ENCODE measurements at places on chromosomes 16 and 17.

- peak; percentile 92 for DNase-seq
Observed at GRCh38 chr17:75878174-75878998, at the start of gene TRIM47. TRIM47 (minus strand) TSS chr17:75878581; CDS start chr17:75878548, 33 bp downstream.

GRCh38 chr16:87274794-87275193 lies 42.4 kb downstream of the C16orf95 start:
- no peak for DNase-seq

DNA sequence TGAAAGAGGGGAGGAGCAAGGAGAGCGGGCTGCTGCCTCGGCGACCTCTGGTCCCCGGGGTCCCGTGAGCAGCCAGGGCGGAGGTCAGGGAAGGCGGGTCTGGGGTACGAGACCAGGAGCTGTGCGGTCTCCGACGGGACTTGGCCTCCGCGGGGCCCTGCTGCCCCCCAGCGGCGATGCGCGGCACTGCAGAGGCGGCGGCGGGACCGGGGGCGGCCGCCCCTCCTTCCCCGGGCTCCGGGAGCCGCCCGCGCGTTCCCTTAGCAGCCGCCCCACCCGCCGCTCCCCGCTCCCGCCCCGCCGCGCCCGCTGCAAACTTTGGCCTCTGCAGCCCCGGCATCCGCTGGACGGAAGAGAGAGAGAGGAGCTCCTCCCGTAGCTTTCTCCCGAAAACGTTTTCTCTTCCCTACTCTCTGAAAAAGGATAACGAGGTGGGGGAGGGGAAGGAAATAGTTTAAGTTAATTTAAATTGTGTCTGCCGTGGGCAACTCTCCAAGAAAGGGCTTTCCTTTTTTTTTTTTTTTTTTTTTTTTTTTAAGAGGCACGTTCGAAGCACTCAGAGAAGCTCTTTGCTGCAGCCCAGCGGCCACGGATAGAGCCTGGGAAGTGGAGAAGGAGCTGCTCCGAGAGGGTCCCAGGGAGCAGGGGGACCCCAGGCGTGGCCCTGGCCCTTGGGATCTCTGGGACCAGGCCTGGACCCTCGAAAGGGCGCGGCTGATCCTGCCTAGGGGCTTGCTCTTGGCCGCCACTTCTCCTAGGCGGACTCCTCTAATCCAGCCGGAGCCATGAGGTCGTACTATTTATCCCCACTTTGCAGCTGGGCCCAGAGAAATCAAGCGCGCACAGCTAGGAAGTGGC lies 43.2 kb downstream of the C16orf82 start:
- peak; percentile 76 for DNase-seq

GRCh38 chr16:8878523-8878911 lies 3.6 kb upstream of the LITAFD start:
- no peak for DNase-seq

- no peak for DNase-seq
Observed at GRCh38 chr17:9321890-9322289, 253.7 kb downstream of the STX8 start.

DNA sequence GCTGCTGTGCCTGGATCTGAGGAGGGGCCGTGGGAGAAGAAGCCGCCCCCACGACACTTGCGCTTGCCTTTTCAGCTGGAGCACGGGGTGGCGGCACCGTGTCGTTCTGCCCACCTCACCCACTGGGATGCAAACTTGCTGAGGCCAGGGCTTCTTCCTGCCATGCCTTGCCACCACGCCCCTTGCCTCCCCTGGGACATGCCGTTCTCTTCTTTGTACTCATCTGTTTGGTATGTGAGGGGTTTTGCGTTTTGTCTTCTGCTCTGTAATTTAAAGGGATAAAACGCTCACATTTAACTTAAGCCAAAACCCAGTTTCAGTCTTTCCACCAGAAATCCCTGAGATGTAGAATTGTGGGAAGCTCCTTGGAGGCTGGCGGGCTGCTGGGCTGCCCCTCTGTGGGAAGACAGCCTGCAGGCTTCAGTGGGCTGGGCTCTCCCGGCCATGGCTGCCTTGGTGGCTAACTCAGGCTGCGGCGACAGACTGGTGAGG lies 180.2 kb downstream of the RPTOR start:
- no peak for DNase-seq

GRCh38 chr16:48321317-48322036 lies 63.7 kb downstream of the SIAH1 start:
- no peak for DNase-seq

DNA sequence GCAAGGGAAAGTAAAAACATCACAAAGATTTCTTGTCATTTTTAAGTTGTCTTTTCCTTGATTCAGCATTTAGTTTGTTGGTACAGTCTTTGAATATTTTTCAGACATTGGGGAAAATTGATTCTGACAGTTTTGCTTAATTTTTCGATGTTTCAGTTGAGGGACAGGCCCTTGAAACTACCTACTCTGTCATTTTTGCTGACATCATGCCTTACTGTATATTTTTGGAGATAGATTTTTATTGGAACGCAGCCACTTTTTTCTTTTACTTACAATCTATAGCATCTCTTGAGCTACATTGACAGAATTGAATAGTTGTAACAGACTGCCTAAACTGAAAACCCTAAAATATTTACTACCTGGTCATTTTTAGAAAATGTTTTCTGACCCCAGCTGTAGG lies 297.1 kb upstream of the KIF2B start:
- no peak for DNase-seq

- peak; percentile 72 for DNase-seq
Observed at GRCh38 chr17:78826836-78827509, 13.6 kb downstream of the USP36 start.

DNA sequence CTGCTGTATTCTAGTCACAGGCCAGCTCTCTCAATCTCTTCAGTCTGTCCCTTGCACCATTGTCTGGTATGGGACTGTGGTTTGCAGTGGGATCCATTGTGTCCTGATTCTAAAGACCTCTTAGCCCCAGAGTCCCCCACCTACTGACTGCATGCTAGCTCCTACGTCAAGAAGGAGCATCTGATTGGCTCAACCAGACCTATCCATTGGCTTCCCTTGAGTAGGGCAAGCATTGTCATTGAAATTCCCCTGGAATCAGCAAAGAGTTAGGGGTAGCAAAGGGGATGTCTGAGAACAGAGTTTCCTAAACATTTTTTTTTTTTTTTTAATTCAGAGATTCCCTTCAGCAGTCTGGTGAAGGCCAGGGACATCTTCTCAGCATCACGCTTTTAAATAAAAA lies 175.3 kb upstream of the MPHOSPH6 start:
- DNase-seq = no peak

DNA sequence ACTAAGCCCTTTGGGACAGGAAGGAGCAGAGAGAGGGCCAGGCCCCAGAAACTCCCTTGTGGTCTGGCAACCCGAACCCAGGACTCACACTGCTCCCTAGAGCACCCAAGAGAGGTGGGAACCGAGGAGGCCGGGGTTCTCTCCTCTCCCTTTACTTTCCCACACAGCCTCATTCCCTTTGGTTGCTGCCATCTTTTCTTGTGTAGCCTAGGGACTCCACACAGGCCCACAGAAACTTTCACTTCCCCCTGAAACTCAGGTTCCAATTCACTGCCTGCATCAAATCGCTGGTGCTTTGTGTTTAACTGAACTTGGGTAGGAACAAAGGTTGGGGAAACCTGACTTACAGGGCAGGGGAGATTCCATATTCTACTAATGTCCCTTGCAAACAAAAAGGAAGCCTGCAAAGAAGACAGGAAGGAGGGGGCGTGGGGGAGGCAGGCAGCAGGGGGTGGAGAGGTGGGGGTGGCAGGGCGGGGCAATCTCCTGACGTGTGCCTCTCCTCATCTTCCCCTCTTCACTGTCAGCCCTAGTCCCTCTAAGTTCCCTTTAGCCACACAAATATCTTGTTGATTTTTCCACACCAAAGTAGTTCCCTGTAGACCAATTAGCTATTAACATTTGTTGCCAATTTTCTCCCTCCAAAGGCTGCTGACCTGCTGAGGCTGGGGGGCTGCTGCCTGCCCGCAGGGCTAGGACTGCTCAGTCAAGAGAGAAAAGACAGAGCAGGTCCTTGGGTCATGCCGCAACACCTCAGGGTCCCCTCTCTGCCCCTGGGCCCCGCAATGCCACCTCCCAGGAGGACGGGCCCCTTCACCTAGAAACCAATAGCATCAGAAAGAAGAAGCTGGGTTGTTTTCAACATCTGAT lies 8.0 kb downstream of the ST3GAL2 start:
- DNase-seq = no peak

All from coronary artery (tissue), 2 donors.